NCI-H526 treated with DMSO at 0.1 percent for 48 hours (cell line): ENCODE measurements at places on chromosomes 16 and 17.

GRCh38 chr16:2013527-2013926 lies 3.9 kb upstream of the ZNF598 start:
- DNase-seq = no peak

- DNase-seq = no peak
These were observed 238.2 kb downstream of the CDH8 start for GRCh38 chr16:61797961-61798507.

DNA sequence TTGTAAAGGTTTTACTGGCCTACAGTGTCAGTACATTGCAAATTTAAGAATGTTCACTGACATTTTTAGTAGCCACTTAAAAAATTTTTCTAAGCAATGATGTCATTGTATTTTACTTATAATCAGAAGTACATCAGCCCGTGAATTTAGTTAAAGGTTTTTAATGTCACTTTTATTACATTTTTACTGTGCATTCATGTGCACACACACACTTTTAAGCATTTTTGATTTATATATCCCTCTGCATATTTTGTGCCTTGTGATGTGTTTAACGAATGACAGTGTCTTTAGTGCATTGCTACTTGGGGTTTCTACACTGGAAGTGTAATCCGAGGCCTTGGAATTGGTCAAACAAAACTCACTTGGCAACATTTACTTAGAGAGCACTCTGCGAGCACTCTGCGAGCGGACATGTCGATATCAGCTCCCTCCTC lies 190.4 kb downstream of the WWOX start:
- DNase-seq = no peak

DNA sequence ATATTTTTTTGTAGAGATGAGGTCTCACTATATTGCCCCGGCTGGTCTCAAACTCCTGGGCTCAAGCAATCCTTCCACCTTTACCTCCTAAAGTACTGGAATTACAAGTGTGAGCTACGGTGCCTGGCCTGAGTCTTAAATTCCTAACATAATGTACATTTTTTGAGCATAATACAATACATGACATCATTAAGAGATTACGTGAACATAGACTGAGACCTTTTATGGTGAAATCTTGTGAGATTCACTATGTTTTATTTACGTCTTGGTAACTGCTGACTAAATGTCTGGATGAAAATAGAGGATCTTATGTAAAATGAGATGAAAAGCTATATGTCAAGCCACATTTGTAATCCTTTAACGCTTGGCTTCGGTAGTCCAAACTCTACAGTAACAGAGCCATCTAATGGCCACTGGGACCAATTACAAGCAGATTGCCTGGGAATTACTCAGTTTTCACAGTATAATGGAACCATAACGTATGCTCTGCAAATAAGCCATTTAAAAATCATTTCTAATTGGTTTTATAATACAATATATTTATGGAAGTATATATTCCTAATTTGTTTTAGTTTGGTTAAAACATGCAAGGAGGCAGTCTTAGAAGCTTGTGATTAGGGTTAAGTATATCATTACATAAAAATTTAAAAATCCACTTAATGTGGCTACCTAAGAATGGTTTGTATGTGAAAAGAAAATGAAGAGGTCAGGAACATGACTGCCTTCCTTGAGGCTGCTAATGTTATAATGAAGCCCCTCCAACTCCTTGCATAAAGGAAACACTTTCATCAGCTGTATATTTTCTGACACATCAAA lies 8.1 kb upstream of the EFCAB13 start:
- DNase-seq = peak; percentile 67

DNA sequence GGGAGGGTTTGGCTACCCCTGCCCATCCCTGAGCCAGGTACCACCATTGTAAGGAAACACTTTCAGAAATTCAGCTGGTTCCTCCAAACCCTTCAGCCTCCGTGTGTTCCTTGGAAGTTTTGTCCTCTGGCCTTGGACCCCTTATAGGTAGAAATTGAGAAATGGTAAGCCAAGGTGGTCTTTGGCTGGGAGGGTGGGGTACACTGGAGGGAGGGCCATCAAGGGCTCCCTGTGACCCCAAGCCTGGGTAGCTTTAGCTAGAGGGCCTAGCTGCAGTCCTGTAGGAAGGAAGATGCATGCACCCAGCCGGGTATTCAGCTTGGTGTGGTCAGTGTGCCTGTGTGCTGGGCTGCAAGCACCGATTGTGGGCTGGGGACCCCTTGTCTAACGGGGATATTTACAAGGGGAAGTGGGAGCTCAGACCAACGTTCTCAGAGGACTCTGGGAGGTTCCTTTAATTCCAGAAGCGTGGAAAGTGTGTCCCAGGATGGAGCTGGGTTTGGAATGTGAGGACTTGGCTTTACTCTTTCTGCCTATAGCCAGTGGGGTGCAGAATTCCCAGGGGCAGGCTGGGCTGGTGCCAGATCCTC lies 6.8 kb downstream of the NAT9 start:
- DNase-seq = no peak

- DNase-seq = no peak
These were observed 40.7 kb downstream of the ACTG1 start for GRCh38 chr17:81471818-81472456.

DNA sequence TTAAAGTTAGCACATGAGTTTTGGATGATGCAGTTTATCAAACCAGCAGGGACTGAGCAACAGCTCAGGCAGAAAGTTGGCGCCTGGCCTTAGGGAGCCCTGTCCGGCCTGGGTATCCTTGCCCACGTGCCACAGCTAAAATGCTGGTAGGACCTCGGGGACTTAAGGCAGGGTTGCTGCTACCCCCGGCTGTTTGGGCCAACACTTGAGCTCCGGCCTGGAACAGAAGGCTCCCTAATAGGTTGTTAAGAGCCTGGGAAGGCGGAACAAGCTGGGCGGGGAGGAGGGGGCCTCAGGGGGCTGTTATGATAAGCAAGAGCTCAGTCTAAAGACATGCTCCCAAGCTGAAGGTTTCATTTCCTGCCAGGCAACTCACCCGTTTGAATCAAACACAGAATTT lies 39.7 kb downstream of the CUEDC1 start:
- no peak for DNase-seq

GRCh38 chr17:47884905-47885730 lies 10.9 kb upstream of the SP2 start:
- DNase-seq = no peak

GRCh38 chr17:59752922-59753321 lies 45.5 kb downstream of the VMP1 start:
- DNase-seq = no peak

DNA sequence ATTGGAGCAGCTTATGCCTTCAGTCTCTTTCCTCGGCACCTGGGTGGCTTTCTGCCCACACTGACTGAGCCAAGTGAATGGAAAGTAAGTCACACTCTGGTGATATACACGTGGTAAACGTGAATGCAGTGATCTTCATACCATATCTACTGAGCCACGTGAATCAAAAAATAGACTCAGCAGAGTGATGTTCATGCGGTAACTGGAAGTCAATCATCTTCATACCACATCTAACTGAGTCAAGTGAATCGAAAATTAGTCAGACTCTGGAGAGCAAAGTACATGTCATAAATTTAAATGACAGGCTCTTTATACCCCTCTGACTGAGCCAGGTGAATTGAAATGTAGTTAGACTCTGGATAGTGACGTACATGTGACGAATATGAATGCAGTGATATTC lies 47.1 kb upstream of the ARL4D start:
- DNase-seq = no peak

GRCh38 chr17:38877130-38877851 lies 7.4 kb downstream of the LASP1 start:
- peak; percentile 74 for DNase-seq

DNA sequence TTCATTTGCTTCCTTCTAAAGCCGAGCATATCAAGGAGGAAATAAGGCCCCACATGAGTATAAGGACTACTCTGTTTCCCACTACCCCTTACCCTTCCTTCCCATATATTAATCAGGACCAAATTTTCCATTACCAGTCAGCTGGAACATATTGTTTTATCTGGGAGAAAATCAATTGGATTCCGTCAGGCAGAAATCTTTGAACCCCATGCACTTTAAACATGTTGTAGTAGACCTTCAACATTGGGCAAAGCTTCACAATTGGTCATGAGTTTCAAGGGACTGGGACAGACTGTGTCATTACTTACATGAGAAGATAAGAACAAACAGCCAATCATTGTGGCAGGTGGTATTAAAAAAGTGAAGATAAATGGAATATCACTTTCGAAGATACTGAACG lies 70.3 kb downstream of the ABCA8 start:
- no peak for DNase-seq

GRCh38 chr17:32021615-32021955 lies 14.4 kb downstream of the LRRC37B start:
- DNase-seq = no peak

DNA sequence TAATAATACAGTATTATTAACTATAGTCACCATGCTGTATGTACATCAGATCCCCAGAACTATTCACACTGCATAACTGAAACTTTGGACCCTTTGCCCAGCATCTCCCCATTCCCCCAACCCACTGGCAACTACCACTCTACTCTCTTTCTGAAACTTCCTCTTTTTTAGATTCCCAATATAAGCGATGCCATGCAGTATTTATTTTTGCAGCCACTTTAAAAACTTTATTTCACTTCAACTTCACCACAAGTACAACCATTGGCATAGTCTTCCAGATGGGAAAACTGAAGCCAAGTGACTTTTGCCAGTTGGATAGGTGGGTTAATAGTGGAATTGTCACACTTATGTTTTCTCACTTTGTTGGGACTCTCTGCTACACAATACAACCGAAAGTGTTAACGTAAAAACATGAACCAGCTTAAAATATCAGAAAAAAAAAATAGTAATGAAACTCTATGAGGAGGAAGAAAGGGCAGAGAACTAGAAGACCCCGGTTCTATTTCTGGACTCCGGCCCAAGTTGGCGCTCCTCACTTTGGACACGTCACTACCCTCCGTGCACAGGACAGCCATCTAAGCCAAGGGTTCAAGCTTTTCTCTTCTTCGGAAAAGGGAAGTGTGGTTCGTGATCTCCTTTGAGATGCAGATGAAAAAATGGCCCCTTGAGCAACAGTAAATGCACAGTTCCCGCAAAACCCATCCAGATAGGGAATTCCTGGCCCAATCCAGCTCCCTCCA lies 743 bp downstream of the SHCBP1 start:
- no peak for DNase-seq
